ENCODE measurements at places on chromosomes 1 and 21.

- DNase-seq = no peak
Observed at GRCh38 chr1:21280011-21280471, 10.2 kb downstream of the ECE1 start.

DNA sequence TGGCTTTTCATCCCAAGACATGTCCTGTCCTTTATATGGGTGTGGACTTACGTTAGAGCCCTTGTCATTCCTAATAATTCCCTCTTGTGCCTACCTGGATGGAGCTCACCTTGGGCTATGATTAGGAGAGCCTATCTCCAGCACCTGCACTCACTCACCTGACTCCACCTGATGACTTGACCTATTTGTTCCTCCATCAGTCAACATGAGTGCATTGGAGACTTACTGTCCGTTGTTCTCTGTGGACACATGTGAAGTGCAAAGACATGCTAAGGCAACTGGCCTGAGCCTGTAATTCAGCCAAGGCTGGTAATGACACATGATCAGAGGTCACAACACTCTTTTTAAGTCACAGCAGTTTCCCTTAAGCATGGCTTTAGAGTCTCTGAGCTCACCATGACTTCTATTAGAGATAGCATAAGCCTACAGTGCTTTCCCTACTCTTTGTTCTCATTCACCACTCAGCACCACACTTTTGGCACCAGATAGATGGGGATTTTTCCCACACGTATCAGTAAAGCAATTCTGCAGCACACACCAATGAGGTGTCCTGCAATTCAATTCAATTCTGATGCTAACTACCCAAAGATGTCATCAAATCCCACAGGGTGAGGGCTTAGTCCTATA, 9.4 kb downstream of the KCNE1 start:
- no peak for DNase-seq

DNA sequence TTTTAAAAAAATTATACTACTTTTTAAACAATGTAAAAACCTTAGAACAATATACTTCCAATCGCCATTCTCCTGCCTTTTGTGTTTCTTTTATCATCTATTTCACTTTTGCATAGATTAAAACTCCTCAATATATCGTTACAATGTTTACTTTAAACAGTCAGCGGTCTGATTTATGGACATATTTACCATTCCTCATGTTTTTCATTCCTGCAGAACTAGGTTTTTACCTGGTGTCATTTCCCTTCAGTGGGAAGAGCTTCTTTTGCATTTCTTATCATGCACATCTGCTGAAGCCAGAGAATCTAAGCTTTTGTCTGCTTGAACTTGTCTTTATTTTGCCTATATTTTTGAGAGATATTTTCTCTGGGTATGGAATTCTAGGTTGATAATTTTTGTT, 277.4 kb upstream of the PLXNA2 start:
- DNase-seq = no peak

GRCh38 chr1:21366288-21366687, 73.6 kb upstream of the NBPF3 start:
- DNase-seq = no peak

- no peak for DNase-seq
Observed at GRCh38 chr1:6472391-6472790, 6.4 kb upstream of the TNFRSF25 start.

- no peak for DNase-seq
Observed at GRCh38 chr1:54940042-54940441, 40.4 kb upstream of the TMEM61 start.

- no peak for DNase-seq
Observed at GRCh38 chr1:219049501-219049900, 124.2 kb upstream of the LYPLAL1 start.

DNA sequence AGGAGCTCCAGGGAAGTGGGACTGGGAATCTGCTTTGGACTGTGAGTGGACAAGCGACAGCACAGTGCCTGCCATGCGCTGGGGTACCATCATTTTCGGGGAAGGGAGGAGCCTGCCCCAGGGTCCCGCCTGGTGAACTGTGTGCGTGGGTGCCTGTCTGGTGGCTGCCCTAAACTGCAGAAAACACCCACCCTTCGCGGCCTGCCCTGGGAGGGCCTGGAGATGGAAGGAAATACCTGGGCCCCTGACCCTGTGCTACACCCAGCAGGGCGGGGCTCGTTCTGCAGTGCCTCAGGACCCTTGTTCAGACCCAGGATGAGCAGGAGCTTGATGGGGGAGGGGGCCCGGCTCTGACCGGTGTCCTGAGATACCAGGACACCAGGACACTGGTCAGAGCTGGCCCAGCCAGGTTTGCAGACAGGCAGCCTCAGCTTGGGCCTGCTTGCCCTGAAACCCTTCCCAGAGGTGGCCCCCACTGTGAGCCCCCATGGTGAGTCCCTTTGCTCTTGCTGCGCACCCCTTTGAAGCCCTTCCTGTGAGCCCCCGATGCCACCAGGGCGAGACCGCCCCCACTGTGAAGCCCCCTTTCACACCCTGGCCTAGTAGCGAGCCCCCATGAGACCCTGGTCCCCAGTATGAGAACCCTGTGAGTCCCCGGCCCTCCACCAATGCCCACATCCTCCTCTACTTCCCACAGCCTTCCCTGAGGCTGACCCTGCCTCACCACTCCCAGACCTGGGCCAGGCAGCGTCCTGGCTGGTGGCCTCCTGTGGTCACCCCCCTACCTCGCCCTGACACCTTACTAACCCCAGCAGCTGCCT, 2.6 kb downstream of the GJC2 start:
- no peak for DNase-seq

GRCh38 chr1:210251680-210252490, 19.3 kb downstream of the SERTAD4 start:
- no peak for DNase-seq

DNA sequence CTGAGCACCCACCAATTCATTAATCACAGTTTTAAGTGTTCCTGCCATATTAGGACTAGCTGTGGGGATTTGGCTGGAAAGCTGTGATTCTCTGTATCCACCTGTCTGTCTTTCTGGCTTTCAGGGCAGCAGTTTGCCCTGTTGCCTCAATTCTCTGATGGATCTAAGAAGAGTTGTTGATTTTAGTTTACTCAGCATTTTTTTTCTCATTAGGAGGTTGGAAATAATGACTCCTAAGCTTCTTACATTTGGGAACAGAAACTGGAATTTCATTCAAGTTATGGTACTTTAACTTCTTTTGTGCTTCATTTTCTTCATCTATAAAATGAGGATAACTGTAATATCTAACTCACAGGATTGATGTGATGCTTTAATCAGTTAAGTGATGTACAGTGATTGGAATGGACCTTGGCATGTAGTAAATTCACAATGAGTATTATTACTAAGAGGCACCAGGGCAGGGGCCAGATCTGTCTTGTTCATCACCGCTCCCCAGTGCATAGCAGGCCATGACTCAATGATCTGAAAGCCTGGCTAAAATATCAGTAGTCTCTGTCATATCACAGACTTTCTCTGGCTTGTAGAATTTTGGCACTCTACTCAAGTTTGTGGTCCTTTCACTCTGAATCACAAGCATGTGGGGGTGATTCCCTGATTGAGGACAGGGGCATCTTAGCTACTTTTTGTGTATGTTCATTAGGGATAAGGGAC, 51.4 kb upstream of the GREM2 start:
- no peak for DNase-seq

GRCh38 chr1:187872550-187872949, 1043.8 kb downstream of the PLA2G4A start:
- DNase-seq = no peak

DNA sequence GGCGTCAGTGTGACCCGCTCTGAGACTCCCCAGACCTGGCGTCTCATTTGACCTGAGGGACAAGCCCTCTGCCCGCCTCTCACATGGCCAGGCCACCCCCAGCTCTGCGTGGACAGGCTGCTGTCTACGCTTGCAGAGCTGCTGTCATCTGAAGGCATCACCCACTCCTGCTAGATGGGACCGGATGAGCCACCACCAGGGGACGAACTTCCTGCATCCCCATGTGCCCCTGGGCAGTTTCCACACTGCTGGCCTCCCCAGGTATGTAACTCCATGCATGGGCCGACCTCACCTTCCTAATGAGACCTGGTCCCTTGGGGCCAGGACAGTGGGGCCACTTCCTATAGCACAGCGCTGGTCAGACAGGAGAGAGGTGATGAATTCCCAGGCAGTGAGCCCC, 121.5 kb downstream of the PSMG1 start:
- no peak for DNase-seq

DNA sequence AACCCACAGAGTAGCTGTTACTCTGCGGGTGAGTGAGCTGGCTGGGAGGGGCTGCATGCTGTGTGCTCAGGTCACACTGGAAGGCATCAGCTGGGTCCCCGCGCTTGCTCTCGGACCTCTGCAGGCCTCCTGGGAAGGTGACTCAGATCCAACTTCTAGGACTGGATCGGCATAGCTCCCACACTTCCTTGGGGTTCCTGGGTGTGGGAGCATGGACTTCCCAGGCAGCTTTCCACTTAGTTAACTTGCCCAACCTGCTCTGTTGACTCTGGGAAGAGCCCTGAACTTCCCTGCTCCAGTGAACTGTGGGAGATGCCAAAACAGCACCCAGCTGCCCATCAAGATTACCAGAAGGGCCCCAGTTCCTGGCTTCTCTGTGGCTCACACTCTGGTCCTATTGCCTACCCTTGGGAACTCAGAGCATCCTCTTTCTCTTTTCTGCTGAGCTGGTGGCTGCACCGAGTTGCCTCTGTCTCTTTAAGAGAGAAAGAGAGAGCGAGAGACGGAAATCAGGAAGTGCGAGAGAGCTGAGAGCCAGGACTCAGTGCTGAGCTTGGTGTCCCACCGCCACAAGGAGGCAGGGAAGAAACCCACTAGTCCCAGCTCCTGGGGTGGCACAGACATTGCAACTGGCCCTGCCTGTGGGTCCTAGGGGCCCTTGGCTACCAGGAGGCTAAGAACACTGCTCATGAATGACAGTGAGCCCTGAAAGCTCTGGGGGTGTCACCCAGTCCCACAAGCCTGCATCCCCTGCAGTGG, at the start of gene IKBKE:
TSS of gene IKBKE (plus strand) at position 544 of the 759 bp plus-strand sequence. CDS start 2,752 bp downstream, outside the sequence.
- DNase-seq = peak; percentile 82

- no peak for DNase-seq
Observed at GRCh38 chr1:97923811-97924210, 3.0 kb upstream of the DPYD start.

DNA sequence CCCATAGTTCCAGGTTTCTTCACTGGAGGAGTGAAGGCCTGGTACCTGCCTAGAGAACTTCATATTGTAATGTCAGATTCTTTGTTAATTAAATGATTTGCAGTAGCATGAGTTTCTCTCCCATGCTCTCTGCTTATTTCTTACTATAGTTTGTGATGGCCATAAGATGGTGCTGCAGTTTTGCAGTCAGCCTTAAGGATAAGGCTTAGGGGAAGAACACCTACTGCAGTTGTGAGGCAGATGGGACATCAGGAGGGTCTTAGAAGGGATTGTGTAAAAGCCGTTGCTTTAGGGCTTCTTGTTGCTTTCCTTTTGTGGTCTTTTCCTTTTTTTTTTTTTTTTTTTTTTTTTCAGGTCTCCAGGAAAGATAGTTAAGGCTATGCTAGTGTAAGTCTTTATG, 61.8 kb downstream of the MACF1 start:
- no peak for DNase-seq

- no peak for DNase-seq
Observed at GRCh38 chr1:154802336-154802969, 67.6 kb downstream of the KCNN3 start.

DNA sequence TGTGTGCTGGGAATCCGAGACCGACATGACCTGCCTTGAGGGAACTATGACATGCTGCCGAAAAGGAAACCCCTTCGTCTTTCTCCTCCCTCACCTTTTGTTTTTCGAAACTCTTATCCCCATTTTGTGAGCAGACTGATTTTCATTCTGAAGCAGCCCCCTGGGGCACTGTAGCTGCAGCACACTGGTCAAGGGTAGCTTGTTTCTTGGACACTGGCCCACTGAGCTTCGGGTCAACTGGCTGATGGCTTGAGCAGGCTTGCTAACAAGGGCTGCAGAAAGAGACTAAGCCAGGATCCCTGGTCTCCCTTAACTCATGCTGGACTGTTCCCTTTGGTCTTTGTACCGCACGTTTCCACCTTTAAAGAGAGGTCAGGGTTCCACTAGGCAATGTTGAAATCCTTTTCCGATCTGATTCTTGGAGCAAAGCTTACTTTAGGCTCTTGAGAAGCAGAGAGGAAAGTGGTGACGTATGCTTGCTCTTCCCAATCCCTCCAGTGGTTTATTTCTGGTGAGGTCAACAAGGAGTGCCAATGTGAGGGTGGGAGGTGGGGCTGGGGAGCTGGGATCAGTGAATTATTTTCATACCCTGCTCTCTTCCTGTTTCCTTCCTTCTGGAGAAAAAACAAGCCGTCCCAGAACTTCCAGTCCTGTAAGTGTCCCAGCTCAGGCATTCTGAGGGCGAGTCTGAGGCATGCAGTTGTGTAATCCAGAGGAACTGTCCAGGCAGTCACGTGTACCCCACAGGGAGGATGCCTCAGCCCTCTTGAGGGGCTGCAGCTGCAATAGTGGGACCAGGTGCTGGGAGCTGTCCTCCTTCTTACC, 7.6 kb downstream of the CYP4B1 start:
- no peak for DNase-seq

- no peak for DNase-seq
Observed at GRCh38 chr1:64183395-64184002, 19.9 kb upstream of the UBE2U start.

GRCh38 chr1:177128665-177129281, 35.7 kb downstream of the ASTN1 start:
- DNase-seq = no peak

DNA sequence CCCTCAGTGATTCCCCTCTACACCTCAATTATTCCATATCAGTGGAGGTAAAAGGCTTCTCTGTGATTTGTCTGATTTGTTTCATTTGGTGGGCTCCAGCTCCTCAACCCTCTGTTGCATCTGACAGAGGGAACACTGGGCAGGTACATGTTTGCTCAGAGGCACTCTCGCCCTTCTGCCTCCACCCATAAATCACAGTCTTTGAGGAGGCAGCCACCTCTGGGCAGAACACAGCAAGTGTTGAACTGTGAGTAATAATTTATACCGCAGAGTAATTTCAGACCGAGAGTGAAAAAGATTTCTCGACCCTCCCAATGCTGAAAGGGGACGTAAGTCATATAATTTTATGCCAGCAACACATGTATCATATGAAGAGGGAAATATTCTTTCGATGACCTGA, 330.1 kb upstream of the PBX1 start:
- no peak for DNase-seq

DNA sequence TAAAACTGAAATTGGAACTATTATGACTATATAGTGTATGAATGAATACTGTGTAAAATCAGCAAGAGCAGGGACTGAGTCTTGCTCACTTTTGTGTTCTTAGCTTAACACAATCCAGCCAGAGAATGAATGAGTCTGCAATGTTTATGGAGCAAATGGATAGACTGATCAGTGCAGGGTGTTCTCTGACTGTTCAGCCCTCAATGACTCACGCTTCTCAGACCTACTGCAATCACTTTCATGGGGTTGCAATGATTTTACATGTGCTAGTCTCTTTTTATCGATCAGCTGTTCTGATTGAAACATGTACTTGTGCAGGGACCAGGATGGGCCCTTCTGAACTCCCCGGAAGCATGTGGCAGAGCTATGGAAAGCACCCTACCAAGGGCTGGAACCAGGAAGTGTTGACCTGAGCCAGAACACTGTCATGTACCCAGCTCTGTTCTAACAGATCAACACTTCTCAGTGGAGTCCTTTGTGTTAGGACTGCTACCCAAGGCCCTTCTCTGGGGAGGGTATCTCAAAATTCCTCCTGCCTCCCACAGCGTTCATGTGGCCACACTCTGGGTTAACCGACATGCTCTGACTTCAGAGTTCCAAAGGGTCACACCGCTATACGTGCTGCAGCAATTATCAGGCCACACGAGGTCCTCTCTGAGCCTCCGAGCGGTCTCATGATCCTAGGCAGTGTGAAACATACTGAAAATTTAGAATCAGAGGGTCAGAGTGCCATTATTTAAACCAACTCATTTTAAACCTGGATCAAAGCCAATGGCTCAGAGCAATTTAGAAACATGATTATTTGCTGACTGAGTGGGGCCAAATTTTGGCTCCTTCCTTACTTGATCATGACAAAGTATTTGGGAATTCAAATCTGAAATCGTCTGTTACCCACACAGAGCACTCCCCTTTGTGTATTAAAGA, 35.2 kb downstream of the GRIK1 start:
- no peak for DNase-seq

All from HuH-7.5 (cell line).